ENCODE measurements at places on chromosomes 6 and 20.
A peak's percentile ranks its signal among the peaks of the same experiment; 100 is the strongest.

- DNase-seq = peak; percentile 31
These were observed 31.7 kb downstream of the MOXD1 start for GRCh38 chr6:132369526-132369925.

- no peak for DNase-seq
These were observed 72.6 kb upstream of the DUSP22 start for GRCh38 chr6:219641-220198.

GRCh38 chr6:56766806-56767178, 124.1 kb upstream of the DST start:
- peak; percentile 46 for DNase-seq

DNA sequence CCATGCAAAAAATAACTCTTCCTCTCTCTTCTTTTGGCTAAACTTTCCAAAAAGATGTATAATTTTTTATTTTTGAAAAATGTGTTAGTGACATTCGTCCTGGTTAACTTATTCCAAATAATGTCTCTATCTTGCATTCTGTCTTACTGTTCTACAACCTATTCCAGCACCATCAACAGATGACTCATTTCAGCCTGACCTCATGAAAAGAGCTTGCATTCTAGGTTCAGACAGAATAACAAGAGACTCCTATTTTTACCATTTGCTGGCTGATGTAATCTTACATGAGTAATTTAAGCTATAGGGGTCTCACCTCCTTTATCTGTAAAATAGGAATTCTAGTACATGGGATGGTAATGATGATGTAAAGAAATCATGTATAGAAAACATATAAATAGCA, 109.0 kb downstream of the FUT9 start:
- DNase-seq = no peak

DNA sequence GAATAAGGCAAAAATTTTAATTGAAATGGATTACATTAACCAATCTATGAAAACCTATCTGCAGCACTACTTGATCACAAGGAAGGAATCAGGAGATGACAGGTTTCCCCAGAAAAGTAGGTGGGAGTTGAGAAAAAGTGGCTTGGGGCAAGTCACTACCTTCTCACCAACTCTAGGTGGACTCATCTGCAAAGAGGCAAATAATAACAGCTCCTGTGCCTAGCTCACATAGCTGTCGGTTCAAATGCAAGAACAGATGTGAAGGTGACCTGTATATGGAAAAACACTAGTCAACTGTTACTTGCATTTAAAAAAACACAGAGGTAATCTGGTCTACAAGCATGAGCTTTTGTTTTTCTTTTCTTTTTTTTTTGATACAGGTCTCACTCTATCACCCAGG, 67.2 kb downstream of the POPDC3 start:
- no peak for DNase-seq

DNA sequence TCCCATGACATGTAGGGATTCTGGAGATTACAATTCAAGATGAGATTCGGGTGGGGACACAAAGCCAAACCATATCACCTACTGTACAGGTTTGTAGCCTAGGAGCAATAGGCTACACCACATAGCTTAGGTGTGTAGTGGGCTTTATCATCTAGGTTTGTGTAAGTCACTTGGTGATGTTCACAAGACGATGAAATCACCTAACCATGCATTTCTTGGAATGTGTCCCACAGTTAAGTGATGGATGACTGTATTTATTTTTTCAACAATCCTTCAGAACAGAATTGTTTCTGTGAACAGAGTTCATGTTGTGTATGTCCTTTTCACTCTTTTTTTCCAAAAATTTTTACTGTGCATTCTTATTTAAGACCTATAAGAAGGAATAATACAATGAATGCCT, 76.1 kb downstream of the DTD1 start:
- DNase-seq = no peak

DNA sequence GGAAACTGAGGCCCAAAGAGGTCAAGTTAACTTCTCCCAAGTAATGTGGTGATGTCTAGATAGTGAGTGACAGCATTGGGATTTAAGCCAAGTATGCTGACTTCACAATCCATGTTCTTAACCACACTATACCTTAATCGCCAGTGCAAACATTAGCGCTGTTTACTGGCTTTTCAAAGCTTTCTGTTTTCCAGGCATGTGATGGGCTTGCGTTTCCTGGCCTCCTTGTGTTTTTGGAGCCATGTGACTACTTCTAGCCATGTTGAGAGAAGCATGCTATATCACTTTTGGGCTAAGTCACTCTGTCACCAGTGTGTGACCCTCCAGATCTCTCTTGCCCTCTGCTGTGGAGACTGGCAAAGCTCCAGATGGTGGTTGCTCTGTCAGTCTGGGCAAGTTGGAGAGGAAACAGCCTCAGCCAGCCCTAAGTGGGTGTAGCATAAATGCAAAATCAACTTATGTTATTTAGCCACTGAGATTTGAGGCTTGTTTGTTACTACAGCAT, 76.9 kb downstream of the ANKRD6 start:
- peak; percentile 52 for DNase-seq

DNA sequence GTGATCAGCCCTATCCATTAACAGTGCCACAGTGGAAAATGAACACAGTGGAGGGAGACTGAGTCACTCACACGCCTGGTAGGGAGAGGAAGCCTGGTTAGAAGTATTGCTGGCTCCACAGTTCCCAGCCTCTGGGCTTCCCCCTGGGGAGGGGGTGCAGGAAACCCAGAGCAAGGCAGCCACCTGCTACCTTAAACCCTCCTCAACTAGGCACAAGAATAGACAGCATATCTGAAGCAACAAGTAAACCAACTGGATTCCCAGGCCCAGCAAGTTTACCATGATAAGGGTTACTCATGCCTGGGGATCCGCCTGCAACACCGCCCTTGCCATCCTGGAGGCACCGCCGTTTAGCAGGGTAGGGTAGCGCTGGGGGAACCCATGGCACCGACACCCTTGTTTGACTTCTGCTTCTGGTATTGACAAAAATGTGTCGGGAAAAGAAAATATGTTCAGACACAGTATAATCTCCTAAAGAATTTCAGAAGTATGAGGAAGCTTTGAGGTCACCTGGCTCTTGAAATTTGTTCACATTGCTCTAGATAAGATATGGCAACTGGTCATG, 38.3 kb downstream of the SLC22A23 start:
- DNase-seq = peak; percentile 41

- no peak for DNase-seq
These were observed 16.9 kb downstream of the STX16 start for GRCh38 chr20:58667975-58668374.

DNA sequence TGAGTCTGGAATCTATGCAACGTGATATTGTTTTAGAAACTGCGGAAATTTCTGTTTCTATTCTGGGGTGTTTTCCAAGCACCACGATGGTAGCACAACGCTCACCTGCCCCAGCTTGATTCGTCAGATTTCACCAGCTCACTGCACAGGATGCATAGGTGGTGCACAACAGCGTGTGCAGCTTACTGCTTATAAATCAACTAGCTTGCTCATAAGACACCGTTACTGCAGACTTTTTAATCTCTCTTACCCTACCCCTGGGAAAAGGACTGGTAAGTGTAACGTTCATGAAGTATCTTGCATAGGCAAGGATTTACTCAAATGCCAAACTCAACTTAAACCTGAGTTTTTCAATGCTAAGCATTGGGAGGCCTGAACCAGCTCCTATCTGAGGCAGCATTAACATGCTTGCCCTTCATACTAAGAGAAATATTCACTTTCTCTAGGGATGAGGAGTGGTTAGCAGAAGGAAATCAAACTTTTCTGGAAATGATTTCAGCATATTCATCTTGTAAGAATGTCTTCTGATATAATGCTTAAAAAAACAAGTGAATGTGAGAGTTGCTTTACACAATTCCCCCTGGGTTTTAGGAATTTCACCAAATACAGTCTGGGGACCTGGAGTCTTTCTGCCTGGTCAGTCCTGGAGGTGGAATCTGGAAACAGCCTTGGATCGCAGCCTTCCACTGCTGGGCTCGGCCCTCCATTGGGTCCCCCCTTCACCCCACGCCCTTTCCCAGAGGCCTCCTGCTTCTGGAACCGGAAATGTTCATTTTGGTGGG, 100.6 kb downstream of the DACT2 start:
- no peak for DNase-seq

GRCh38 chr6:3277251-3277650, 18.5 kb downstream of the PSMG4 start:
- DNase-seq = no peak

GRCh38 chr6:7214468-7214867, 98.5 kb downstream of the SSR1 start:
- no peak for DNase-seq

- DNase-seq = no peak
These were observed 275.2 kb downstream of the GMDS start for GRCh38 chr6:1970151-1970561.

- no peak for DNase-seq
These were observed 85.8 kb downstream of the FOXF2 start for GRCh38 chr6:1475174-1475573.

DNA sequence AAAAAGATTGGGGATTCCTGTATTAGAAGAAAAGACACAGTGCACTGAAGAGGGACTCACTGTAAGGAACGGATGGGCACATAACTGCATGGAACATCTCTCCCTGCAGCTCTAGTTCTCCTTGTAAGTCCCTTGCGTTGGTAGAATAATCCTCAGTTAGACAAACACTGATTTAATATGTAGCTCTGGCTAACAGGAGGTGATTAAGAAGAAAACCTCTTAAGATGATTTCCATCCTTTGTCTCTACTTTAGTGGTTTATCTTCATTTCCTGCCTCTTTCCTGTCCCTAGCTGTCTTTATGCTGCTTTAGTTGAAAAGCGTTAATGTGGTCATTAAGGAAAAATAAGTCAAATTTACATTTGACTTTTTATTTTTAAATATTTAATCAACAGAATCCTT, 86.6 kb downstream of the SLC16A10 start:
- DNase-seq = no peak

DNA sequence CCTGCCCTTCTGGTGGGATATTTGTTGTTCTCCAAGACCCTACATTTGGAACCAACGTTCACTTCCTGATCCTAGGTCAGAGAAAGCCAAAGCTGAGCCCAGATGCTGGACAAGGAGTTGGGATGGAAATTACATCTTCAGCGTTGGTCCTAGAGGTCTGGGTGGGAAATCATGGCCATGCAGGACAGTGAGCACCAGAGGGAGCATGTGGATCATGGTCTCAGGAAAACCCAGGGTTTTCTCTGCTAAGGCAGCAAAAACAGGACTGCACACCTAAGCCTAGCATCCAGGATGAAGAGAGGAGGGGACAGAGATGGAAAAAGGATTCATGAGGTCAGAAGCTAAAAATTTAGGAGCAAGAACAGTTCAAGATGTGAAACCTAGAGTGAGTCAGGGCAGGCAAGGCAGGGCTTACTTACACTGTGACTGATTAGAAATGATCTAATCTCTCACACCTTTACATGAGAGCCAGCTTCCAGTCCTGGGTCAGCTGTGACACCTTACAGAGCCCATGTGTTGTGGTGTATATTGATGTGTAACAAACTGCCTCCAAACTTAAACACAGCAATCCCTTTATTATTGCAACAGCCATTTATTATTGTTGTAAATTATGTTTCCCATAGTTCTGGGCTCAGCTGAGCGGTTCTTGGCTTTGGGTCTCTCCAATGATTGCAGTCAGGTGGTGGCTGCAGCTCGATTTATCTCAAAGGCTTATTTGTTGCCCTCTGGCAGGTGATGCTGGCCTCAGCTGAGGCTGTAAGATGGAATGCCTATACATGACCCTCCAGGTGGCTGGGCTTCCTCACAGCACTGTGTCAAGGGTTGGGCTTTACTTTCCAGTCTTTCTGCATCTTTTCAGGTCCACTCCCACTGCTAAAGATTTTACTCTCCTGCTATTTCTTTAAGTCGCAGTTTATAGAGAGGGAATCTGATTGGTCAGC, 6.5 kb downstream of the C20orf202 start:
- DNase-seq = no peak

- no peak for DNase-seq
These were observed 124.5 kb upstream of the SAMD5 start for GRCh38 chr6:147384029-147384428.

DNA sequence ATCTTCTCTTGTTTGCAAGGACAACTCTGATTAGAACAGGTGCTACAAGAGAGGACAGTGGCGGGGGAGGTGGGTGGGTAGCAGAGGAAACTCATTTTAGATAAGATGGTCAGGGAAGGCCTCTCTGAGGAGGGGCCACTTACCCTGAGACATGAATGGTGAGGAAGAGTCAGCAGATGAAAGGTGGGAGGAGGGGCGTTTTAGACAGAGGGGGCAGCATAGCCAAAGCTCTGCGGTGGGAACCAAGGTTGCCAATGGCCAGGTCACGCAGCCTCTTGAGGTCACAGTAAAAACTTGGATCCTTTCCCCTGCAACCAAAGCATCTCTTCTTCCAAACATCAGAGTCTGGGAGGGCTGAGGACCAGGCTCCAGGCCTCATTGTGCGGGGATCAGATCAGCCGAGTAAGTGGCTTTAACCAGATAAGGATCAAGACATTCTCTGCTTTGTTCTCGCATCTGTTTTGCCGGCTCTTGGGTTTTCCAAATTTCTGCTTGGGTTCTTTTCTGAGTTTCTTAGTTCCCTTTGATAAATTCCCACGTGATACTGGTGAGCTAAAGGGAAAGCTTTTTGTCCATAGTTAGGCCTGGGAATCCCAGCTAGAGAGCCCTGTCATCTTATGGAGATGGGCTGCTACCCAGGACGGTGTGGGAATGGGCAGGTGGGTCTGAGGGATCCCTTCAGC, 5.5 kb upstream of the CD40 start:
- DNase-seq = no peak

DNA sequence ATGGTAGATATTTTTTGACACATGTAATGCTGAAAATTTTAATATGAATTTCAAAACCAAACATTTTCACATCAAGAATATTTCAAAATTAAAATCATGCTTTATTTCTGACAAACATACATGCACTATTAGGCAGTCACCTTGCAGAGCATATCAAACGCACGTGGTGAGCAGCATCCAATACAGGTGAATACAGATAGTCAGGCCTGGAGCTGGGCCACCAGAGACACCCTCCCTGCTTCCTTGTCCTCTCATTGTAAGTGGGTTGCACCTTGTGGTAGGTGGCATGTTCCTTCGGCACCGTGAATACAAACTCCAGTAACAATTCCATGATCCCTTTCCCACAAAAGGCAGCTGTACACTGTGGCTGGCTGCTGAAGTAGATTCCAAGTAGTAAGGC, 8.9 kb downstream of the REV3L start:
- DNase-seq = no peak

DNA sequence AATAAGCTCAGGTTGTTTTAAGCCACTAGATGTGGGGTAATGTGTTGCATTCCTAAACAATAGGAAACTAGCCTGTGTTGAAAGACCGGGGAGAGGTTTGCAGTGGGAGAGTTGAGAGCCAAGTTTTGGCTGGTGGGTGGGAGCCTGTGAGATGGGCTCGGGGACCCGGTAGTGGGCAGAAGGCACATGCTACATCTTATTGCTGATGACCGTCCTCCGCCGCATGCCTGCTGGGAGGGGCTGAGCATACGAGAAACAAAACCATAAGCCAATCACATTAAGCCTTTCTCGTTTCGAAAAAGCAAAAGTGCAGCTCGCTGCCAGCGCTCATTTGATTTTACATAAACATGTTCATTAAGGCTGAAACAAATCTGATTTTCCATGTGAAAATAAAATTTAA, 57.4 kb upstream of the MPC1 start:
- no peak for DNase-seq

- no peak for DNase-seq
These were observed 189.1 kb downstream of the TBX18 start for GRCh38 chr6:84575264-84575663.
